CD4-positive, alpha-beta memory T cell (primary cell): ENCODE measurements at places on chromosomes 6 and 20. TPM values are rescaled to one million over a fixed set of nuclear protein-coding genes. Genes with fewer than 3 reads are reported as not detected.
A peak's percentile ranks its signal among the peaks of the same experiment; 100 is the strongest.

DNA sequence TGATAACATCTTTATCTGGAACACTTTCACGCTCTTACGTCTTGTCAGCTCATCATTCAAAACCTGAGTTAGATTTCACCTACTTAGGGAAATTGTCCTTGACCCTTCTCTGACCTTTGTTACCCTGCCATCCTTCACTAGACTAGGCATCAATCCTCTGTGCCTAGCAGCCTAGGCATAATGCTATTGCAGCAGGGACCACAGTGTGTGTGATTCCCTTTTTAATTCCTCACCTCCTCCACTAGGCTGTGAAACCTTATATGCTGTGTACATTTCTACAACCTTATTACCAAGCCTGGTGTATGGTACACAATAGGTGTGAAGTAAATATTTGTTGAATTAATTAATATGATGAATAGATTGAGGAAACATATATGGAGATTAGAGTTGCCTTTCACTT is 66.7 kb upstream of the DEFB112 start:
- DNase-seq: no peak
- no peak overlapping the region for H3K27ac ChIP-seq
- H3K4me3 ChIP-seq: no peak overlapping the region
- no peaks in the 10 kb centered on the region for H3K27me3 ChIP-seq
- no peaks in the 10 kb centered on the region for H3K4me1 ChIP-seq

- no peaks in the 10 kb centered on the region for H3K36me3 ChIP-seq
- H3K4me3 ChIP-seq: no peak overlapping the region
- no peaks in the 10 kb centered on the region for H3K4me1 ChIP-seq
- no peak for DNase-seq
- H3K27me3 ChIP-seq: no peaks in the 10 kb centered on the region
- H3K27ac ChIP-seq: no peak overlapping the region
Measured at GRCh38 chr6:101840100-101840499, 446.6 kb downstream of the GRIK2 start.

DNA sequence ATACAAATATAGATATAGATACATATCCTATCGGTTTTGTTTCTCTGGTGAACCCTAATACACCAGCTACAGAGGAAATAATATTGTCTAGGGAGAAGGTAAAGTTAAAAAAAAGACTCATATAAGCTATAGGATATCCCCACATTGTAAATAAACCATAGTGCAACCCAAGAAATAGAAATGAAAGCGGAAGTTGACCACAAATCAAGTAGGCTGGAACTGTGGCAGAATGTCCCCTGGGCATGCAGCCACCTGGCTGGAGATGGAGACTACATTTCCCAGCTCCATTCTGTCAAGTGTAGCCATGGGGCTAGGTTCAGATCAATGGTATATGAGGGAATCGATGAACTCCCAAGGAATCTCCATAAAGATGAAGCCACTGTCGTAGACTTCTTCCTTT is 70.1 kb upstream of the RPS6KA2 start:
- H3K27me3 ChIP-seq: no peaks in the 10 kb centered on the region
- H3K36me3 ChIP-seq: no peaks in the 10 kb centered on the region
- H3K4me1 ChIP-seq: no peaks in the 10 kb centered on the region
- no peak overlapping the region for H3K4me3 ChIP-seq
- H3K27ac ChIP-seq: no peak overlapping the region

Gene GMPR
- not detected for total RNA-seq

GRCh38 chr6:52385074-52385473 is 23.1 kb downstream of the PAQR8 start:
- H3K4me1 ChIP-seq: peaks cover 73% of the 10 kb centered on the region
- no peak overlapping the region for H3K27ac ChIP-seq
- no peak for DNase-seq
- H3K4me3 ChIP-seq: no peak overlapping the region
- H3K27me3 ChIP-seq: no peaks in the 10 kb centered on the region
- H3K36me3 ChIP-seq: no peaks in the 10 kb centered on the region

DNA sequence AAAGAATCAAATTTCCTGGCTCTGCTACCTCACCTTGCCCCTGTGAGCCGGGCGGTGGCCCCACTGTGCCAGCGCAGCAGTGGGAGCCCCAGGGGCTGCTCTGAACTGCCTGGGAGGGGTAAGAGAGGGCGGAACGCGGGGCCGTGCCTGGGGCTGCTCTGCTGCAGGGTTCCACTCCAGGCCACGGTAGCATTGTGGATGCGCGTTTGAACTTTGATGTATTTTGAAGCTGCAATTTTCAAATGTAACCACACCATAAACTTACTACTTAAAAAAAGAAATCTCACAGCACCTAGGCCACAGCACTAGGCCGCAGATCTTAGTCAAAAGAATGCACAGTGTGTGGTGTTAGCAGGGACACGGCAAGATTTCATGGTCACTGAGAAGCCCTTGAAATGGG is 57.5 kb downstream of the PRDM1 start:
- no peak overlapping the region for H3K4me3 ChIP-seq
- H3K27me3 ChIP-seq: no peaks in the 10 kb centered on the region
- no peaks in the 10 kb centered on the region for H3K36me3 ChIP-seq

GRCh38 chr20:25271486-25272222 is 23.8 kb downstream of the PYGB start:
- no peak for DNase-seq
- H3K4me3 ChIP-seq: no peak overlapping the region
- no peaks in the 10 kb centered on the region for H3K27me3 ChIP-seq
- H3K27ac ChIP-seq: no peak overlapping the region

- no peak overlapping the region for H3K27ac ChIP-seq
- H3K36me3 ChIP-seq: no peaks in the 10 kb centered on the region
- H3K4me1 ChIP-seq: no peaks in the 10 kb centered on the region
- DNase-seq: no peak
Measured at GRCh38 chr20:56352345-56353055, 6.3 kb upstream of the FAM210B start.

DNA sequence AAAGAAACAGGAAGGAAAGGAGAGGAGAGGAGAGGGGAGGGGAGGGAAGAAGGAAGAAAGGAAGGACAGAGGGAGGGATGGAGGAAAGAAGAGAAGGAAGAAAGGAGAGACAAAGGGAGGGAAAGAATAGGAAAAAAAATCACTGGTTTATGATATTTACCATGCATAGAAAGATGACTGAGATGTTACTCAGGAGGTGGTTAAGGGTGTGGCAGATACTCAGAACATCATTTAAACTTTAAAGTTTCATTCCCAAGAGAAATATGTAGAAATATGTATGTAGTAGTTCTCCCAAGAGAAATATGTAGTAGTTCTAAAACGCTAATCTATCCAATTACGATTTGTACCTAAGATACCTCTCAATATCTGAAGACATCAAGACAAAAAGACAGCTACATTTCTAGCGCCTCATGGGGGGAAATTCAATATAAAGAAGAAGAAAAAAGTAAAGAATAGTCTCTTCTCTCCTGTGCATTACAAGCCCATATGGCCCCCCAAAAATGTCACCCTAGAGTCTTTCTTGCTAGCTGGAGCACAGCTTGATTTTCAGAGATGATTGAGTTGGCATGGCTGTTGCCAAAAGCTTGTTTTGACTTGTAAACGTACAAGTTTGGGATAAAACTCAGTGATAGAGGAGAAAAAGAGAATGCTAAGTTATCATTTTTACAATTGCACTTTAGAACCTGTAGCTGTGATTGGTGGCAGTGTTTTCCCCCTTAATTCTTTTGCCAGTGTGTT is 539.2 kb downstream of the CDH26 start:
- no peaks in the 10 kb centered on the region for H3K4me1 ChIP-seq
- H3K4me3 ChIP-seq: no peak overlapping the region
- H3K36me3 ChIP-seq: no peaks in the 10 kb centered on the region
- H3K27ac ChIP-seq: no peak overlapping the region
- no peak for DNase-seq

- no peak for DNase-seq
- no peak overlapping the region for H3K4me3 ChIP-seq
- no peak overlapping the region for H3K27ac ChIP-seq
- H3K4me1 ChIP-seq: no peaks in the 10 kb centered on the region
- no peaks in the 10 kb centered on the region for H3K27me3 ChIP-seq
- H3K36me3 ChIP-seq: no peaks in the 10 kb centered on the region
Measured at GRCh38 chr20:54090230-54091119, 20.1 kb upstream of the BCAS1 start.

- no peak overlapping the region for H3K27ac ChIP-seq
- no peaks in the 10 kb centered on the region for H3K27me3 ChIP-seq
- no peak for DNase-seq
- H3K4me1 ChIP-seq: no peaks in the 10 kb centered on the region
Measured at GRCh38 chr6:89098461-89098860, 17.9 kb downstream of the PNRC1 start.

DNA sequence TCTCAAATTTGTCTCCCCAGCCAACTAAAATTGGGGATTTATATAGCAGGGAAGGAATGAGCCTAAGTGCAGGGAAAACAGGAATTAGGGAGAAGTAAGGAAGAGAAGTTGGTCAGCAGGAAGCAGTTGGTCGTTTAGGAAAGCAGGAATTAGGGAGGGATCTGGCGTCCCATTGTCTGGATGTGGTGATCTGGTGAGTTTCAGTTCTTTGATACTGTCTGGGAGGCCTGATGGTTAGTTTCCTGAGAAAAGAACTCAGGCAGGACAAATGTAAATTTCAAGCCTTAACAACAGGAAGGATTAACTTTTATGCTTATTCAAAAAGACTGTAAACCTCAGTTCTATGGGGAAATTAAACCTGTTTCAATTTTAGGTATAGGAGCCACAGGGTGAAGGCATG is 116.2 kb upstream of the PRL start:
- DNase-seq: no peak
- H3K27ac ChIP-seq: no peak overlapping the region

Gene RPS6KA2
- total RNA-seq: 10.6 TPM

GRCh38 chr6:111870051-111870741 is 3.1 kb downstream of the FYN start:
- H3K4me3 ChIP-seq: peak overlapping the region; percentile 91
- DNase-seq: peak; percentile 56
- H3K4me1 ChIP-seq: peaks cover 70% of the 10 kb centered on the region
- H3K27me3 ChIP-seq: no peaks in the 10 kb centered on the region

- peaks cover 11% of the 10 kb centered on the region for H3K4me1 ChIP-seq
- H3K36me3 ChIP-seq: no peaks in the 10 kb centered on the region
- H3K27ac ChIP-seq: no peak overlapping the region
- DNase-seq: no peak
- no peak overlapping the region for H3K4me3 ChIP-seq
- H3K27me3 ChIP-seq: peaks cover 4% of the 10 kb centered on the region
Measured at GRCh38 chr6:166655713-166656229, 28.7 kb upstream of the RPS6KA2 start.

Gene ZSCAN23
- 1.1 TPM for total RNA-seq

DNA sequence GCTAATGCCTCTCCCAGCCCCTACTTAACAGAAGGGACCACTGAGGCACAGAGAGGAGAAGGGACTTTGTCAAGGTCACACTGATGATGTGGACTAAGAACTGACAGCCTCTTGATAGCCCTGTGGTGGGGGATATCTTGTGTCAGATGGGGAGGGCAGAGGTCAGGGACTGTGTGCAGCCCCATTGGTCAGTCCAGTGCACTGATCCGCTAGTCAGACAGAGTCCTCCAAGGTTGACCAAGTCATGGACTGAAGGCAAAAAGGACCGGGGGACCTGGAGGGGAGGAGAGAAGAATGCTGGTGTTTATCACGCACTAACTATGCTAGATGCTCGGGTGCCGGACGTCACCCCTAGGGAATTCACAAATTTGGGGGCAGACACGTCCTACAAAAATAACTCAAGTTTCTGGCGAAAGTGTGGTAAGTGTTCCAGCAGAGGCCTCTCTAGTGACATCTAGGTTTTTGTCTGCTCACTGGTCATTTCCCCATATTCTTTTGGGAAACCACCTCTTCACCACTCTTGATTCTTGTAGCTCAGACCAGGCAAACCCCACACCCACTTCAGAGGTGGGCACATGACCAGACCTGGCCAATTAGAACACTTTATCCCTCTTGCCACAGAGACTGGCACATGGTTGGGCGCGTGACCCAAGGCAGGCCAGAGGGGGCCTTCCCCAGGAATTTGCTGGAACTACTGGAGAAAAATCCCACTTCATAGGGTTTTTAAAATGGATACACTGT is 21.0 kb downstream of the TCF15 start:
- no peak for DNase-seq
- H3K36me3 ChIP-seq: no peaks in the 10 kb centered on the region
- H3K4me1 ChIP-seq: no peaks in the 10 kb centered on the region
- H3K27me3 ChIP-seq: no peaks in the 10 kb centered on the region
- no peak overlapping the region for H3K27ac ChIP-seq

Gene HLA-DRA
- total RNA-seq: 24.3 TPM

DNA sequence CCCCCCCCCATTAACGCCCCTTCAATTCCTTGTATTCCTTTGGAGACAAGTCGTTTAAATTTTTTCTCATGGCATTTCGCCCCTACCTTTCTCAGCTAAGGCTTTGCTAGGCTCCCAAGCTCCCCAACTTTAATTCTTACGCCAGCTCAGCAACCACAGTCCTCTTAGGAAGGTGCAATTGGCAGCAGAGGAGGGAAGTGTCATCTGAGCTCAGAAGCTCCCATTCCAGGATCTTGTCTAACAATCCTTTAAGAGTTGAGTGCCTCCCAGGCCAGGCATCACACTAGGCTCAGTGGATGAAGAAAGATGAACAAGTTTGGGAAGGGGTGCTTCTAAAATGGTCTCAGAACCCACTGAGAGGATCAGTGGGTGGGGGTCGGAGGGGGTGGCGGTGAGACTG is 131.2 kb upstream of the AKAP12 start:
- no peak for DNase-seq
- H3K27me3 ChIP-seq: no peaks in the 10 kb centered on the region
- no peak overlapping the region for H3K4me3 ChIP-seq
- H3K27ac ChIP-seq: no peak overlapping the region

Gene SIRPB1
- 4.7 TPM for total RNA-seq

- DNase-seq: no peak
- no peak overlapping the region for H3K27ac ChIP-seq
- no peaks in the 10 kb centered on the region for H3K4me1 ChIP-seq
- no peaks in the 10 kb centered on the region for H3K27me3 ChIP-seq
- H3K36me3 ChIP-seq: no peaks in the 10 kb centered on the region
- H3K4me3 ChIP-seq: no peak overlapping the region
Measured at GRCh38 chr6:84929212-84929611, 164.8 kb upstream of the TBX18 start.

- no peaks in the 10 kb centered on the region for H3K4me1 ChIP-seq
- no peaks in the 10 kb centered on the region for H3K27me3 ChIP-seq
- H3K4me3 ChIP-seq: no peak overlapping the region
- H3K27ac ChIP-seq: no peak overlapping the region
Measured at GRCh38 chr6:111888928-111889695, 15.9 kb upstream of the FYN start.

Gene PGC
- total RNA-seq: not detected

- no peak for DNase-seq
- H3K36me3 ChIP-seq: no peaks in the 10 kb centered on the region
- no peaks in the 10 kb centered on the region for H3K4me1 ChIP-seq
- H3K4me3 ChIP-seq: no peak overlapping the region
Measured at GRCh38 chr6:138522611-138523010, 23.3 kb upstream of the NHSL1 start.

Gene CD83
- total RNA-seq: 7.0 TPM

Gene MUCL3
- total RNA-seq: not detected

Gene TMEM200A
- total RNA-seq: 1.1 TPM

GRCh38 chr6:47323321-47323720 is 13.6 kb upstream of the TNFRSF21 start:
- no peaks in the 10 kb centered on the region for H3K36me3 ChIP-seq
- no peaks in the 10 kb centered on the region for H3K4me1 ChIP-seq
- H3K4me3 ChIP-seq: no peak overlapping the region

Gene ANGPT4
- not detected for total RNA-seq

- H3K27ac ChIP-seq: no peak overlapping the region
- no peaks in the 10 kb centered on the region for H3K27me3 ChIP-seq
- peaks cover 3% of the 10 kb centered on the region for H3K4me1 ChIP-seq
- no peak overlapping the region for H3K4me3 ChIP-seq
Measured at GRCh38 chr6:34324738-34325444, 67.6 kb downstream of the NUDT3 start.
